H1 (cell line): ENCODE measurements at places on chromosomes 16 and 17.

GRCh38 chr17:61338000-61338798 is 61.4 kb upstream of the TBX2 start:
- DNase-seq, result no peak

- no peak for DNase-seq
Observed at GRCh38 chr17:373613-374230, 21.1 kb upstream of the RPH3AL start.

DNA sequence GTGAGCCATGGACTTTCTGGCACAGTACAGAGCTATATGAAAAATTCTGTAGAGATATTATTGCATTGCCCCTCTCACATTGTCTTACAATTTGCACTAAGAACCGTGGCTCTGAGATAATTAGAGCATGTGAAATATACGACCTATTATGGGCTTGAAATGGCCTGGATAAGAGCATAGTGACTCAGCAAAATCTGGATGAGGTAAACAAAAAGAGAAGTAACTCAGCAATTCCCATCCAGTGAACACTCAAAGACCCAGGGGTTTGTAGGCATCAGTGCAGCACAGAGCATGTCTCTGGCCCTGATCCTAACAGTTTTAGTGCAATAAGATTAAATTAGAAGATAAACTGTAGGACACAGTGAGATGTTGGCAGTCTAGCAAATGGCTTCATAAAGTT is 317.2 kb upstream of the MYOCD start:
- DNase-seq, result no peak

GRCh38 chr16:694187-694862 is 4.1 kb upstream of the WDR24 start:
- peak; percentile 67 for DNase-seq

- DNase-seq, result no peak
Observed at GRCh38 chr16:35750701-35751104, 2291.3 kb downstream of the TP53TG3F start.

GRCh38 chr16:15701975-15702970 is 52.2 kb downstream of the NDE1 start:
- DNase-seq, result no peak

- peak; percentile 67 for DNase-seq
Observed at GRCh38 chr17:77316191-77316641, 175.4 kb downstream of the SEC14L1 start.

DNA sequence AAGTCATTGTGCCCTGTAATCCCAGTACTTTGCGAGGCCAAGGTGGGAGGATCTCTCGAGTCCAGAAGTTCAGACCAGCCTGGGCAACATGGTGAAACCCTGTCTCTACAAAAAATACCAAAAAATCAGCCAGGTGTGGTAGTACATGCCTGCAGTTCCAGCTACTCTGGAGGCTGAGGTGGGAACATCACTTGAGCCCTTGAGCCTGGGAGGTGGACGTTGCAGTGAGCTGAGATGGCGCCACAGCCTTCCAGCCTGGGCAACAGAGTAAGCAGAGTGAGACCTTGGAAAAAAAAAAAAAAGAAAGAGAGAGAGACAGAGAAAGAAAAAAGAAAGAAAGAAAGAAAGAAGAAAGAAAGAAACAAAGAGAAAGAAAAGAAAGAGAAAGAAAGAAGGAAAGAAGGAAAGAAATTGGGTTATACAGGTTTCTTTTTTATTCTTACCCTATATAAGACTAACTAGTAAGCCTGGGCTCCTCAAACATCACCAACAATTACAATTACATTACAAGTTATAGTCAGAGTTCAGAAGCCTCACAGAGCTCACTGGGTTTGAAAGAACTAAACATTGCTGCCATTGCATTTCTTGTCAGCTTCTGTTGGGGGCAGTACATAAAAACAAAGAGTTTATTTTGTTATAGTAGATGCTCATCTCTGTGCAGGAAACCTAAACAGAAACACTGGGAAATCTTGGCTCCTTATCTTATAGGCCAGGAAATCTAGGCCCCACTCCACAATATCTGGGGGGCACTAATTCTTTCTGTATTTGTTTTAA is 6.7 kb upstream of the ABCA9 start:
- no peak for DNase-seq

DNA sequence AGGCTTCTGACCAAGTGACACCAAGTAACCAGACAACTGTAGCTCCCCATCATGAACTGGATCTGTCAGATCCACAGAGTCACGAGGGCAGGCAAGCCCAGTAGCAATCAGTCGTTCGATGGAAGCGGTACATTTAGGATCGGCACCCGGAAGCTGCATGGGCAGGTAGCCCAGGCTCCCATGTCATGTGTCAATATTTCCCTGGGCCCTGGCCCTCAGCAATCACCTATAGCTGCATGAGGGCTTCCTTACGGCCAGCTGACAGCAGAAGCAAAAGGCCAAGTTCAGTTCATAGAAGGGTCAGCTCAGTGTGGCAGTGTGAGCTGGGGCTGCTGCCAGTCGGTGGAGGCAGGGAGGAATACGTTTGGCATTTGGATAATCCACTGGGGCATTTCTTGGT is 31.8 kb downstream of the MRPS23 start:
- DNase-seq, result no peak

DNA sequence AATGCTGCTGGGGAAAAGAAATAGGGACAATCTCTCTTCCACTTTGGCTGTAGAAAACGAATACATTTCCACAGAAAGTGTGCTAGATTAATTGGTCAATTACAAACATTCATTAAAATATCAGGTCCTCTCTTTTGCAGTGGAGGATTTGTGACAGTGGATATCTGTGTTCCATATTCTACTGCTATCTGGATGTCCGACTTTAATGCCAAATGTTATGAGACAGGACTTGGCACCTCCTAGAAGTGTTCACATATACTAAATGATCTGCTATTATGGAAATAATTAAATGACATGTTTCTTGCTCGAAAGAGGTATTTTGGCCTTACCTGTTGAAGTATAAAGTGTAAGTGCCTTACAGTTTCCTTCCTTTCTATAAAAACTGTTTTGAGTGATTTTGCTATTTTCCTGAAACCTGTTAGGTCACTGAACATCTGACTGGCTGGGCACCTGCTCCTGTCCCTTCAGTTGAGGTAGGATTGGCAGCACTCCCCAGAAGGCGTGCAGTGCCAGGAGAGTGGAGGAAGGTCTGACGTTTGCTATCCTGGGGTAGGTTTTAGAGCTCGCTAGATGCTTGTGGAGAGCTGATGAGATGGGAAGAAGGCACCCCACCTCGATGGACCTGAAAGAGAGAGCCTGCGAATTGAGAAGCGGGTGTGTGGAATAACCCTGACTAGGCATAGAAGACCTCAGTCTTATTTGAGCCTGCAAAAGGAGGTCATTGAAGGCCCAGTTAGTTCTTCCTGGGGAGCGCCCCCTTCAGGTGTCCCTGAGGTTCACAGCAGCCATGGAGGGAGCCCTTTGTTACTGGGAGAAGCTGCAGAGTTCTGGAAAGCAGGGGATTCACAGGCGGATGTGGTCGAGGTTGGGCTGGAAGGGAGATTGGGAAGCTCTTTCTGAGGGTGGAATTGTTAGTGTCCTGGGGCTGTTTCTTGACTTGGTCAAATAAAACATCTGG is 159.4 kb upstream of the ZNF267 start:
- peak; percentile 21 for DNase-seq

GRCh38 chr16:4314532-4315185 is 1.2 kb upstream of the GLIS2 start:
- DNase-seq, result no peak

DNA sequence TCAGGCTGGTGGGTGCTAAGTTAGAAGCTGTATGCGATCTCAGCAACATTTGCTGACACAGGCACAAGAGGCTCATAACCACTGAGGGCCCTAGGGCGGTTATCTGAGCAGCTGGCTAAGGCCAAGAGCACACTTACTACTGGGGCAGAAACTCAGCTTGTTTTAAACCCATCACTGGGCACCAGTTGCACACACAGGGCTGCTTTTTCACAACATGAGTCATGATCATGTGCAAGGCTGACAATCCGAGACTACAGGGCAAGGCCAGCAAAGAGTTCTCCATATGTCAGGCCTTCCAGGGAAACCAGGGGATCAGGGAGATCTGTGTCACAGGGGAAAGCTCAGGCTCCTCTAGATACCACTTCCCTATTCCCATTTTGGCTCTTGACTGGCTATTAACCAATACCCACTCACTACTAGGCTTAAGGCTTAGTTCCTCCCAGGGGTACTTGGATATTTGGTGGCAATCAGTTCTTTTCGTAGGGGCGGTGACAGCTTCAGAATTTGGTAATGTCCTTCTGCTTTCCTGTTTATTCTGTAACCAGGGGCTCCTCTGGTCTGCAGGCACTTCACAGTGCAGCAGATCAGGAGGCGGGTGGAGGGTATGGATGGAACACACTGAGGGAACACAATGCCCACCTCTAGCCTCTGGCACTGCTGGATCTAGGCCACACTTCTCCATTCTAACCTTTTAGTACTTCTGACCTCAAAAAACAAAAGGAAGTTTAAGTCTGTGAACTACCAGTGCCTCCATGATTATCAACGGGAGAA is 44.9 kb upstream of the ERN1 start:
- DNase-seq, result no peak

DNA sequence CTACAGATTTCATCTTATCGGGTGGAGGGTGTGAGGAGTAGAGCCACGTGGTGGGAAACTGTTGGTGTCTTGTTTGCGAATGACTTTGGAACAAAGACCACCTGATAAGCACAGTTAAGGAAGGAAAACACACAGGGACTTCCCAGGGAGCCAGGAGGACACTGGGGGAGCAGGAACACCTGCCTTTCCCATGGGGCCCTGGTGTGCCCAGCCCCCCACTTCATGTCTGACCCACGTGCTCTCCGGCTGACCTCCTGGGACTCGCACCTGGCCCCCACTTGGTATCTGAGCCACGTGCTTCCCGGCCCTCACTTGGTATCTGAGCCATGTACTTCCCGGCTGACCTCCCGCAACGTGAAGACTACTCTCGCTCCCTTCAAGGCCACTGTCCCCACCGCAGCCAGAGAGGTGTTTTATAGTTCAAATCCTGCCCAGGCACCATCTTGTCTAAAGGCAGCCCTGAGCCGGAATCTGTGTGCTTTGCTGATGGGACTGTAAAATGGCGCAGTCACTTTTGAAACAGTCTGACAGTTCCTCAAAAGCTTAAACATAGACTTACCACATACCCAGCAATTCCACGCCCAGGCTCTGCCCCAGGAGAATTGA is 5.4 kb upstream of the CSNK1D start:
- no peak for DNase-seq

- DNase-seq, result no peak
Observed at GRCh38 chr17:42132941-42133340, 10.3 kb downstream of the HSPB9 start.

DNA sequence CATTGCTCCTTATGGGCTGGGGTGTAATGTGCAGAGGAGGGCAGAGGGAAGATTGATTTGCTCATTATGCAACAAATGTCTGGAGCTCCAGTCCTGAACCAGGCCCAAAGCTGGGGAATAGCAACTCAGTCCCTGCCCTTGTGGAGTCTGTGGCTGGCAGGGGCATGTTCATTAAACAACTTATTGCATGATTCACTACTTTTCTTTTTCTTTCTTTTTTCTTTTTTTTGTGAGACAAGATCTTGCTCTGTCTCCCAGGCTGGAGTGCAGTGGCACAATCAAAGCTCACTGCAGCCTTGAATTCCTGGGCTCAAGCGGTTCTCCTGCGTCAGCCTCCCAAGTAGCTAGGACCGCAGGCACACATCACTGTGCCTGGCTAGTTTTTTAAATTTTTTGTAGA is 23.1 kb downstream of the MSI2 start:
- no peak for DNase-seq

DNA sequence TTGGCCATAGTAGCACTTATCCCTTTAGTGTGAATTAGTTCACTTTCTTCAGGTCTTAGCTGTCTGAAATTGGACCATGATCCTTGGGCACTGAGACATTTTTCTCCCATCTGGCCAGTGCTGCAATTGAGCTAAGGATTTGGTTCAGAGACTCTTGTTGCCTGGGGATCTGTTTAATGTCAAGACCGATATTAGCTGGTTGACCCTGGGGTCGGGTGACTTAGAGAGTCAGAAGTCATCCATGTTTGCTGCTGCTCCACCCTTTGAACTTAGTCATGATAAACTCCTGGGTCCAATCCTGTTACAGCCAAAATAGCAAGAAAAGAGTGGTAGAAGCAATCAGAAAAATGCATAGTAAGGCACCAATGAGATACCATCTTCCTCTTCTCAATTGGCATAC is 45.8 kb upstream of the TOX3 start:
- DNase-seq, result no peak

GRCh38 chr17:54749157-54749556 is 151.5 kb upstream of the TOM1L1 start:
- DNase-seq, result no peak

DNA sequence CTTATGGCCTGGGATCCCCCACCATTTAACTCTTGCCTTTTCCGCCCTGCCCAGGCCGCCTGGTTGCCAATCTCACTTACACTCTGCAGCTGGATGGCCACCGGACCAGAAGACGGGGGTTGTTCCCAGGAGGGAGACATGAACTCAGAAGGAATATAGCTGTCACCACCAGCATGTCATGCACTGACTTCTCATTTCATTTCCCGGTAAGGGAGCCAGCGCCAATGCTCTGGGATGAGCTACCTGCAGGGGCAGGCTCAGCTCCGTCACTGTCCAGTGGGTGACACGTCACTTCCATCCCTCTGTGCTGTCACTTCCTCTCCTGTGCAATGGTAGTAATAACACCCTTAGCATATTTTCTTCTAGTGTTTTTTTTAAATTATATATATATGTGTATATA is 26.7 kb downstream of the ITGAL start:
- DNase-seq, result no peak

GRCh38 chr16:81539009-81539758 is 94.6 kb downstream of the CMIP start:
- no peak for DNase-seq

DNA sequence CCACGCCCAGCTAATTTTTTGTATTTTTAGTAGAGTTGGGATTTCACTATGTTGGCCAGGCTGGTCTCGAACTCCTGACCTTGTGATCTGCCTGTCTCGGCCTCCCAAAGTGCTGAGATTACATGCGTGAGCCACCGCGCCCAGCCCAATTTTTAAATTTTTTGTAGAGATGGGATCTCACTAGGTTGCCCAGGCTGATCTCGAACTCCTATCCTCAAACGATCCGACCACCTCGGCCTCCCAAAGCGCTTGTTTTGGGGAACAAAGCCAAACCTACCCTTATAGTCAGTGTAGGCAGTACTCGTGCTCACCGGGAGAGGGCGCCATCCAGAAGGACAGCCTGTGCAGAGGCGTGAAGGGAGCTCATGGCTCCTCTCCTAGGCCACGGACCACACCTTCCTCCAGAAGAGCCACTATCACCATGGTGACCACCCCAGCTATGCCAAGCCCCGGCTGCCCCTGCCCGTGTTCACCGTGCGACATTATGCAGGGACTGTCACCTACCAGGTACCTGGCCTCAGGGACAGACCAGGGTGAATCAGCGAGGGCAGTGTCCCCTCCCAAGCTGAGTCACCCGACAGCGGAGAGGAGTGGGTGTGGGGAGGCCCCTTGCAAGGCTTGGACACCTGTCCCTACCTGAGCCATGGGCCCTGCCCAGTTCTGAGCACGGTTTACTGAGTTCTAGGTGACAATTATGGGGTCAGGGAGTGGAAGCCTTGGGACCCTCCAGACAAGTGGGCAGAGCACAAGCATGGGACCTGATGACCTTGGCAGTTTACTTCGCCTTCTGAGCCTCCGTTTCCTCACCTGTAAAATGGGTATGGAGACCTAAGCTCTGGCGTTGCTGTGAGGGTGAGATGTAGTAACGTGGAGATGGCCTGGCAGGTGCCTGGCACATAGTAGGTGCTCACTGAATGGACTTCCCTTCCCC is 13.7 kb downstream of the MYO15B start:
- DNase-seq, result peak; percentile 47

- peak; percentile 8 for DNase-seq
Observed at GRCh38 chr17:48981927-48982539, 13.6 kb upstream of the GIP start.

GRCh38 chr16:80931801-80932707 is 74.6 kb downstream of the CMC2 start:
- peak; percentile 77 for DNase-seq
